Omental fat pad (tissue), 4 donors: ENCODE measurements at places on chromosomes 2 and 18.
A peak's percentile ranks its signal among the peaks of the same experiment; 100 is the strongest.

GRCh38 chr2:31828891-31829290 lies 181.9 kb downstream of the MEMO1 start:
- DNase-seq: no peak

DNA sequence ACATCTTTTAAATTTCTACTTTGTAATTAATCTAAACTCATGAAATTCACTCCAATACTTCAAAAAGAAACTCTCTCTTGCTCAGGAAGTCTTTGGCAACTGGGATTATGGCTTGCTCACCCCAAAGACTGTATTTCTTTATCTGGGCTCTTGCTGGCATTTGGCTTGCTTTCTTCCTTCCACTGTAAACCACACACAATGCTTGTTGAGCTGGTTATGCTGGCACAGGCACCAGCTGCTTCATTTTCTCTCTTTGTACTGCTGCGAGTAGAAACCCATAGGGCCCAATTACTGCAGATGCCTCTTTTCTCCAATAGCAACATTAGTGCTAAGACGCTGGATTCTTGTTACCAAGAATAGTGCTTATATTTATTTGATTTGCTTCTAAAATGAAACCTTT lies 51.4 kb downstream of the SLC38A11 start:
- DNase-seq: no peak

GRCh38 chr2:128348701-128349100 lies 30.0 kb upstream of the HS6ST1 start:
- DNase-seq: no peak

GRCh38 chr2:20013126-20013849 lies 820 bp upstream of the MATN3 start:
- DNase-seq: no peak

DNA sequence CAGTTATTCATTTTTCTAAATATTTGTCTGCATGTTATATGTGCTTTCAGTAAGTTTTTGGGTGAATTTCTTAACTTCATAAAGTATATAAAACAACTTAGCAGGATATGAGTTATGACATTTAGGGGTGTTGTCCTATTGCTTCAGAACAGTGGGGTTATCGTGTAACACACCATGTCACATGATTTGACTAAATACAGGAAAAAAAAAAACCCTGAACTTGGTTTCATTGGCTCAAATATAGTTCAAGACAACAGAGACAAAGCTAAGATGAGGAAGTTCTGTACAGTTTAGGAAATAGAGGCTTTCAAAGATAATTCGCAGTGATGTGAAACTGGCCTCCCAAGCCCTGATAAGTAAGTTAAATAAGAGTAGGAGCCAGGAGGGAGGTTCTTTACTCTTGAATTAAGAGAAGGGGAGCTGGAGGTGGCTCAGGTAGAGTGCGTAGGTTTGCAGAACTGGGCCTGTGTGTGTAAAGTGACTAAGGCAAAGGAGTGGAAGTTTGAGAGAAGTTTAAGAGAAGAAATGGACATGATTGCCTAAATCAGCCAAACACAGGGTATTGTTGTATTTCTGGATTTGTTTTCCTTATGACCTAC lies 53.9 kb downstream of the LIMS1 start:
- DNase-seq: no peak

- DNase-seq: no peak
These were observed 35.4 kb upstream of the EN1 start for GRCh38 chr2:118882693-118883336.

DNA sequence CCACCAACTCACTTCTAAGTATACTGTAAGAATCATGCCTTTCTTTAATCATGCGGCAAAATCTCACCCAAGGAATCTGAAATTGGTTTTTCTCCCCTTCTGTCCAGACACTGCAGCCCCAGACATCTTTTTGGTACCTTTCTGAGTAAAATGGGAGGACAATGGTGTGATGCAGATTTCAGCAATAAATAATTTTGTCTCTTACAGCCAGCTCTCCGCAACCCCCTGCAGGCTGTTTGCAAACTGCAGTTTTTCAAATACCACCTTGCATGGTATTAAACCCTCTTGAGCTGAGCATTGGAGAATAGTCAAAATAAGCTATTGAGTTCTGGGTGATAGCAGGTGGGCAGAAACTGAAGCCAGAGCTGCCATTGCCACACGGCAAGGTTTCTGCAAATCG lies 32.2 kb downstream of the GPR39 start:
- DNase-seq: no peak

DNA sequence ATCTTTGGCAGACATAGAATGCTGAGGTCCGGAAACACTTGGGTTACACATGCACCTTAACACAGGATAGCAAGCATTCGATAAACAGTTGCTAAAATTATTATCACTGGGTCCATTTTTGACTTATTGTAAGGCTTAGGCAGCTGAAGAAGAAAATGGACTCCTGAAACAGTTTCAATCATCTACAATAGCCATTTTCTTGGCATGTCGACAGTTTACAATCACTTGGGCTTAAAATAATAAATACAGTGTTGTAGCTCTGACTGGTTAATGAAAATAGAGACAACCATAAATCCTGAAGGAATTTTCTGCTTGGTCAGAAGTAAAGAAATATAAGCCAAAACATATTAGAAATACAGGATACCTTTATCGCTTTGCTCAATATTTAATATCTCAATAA lies 169.2 kb downstream of the XIRP2 start:
- no peak for DNase-seq

- DNase-seq: peak; percentile 82
These were observed 111.4 kb downstream of the FTCDNL1 start for GRCh38 chr2:199739413-199740110.

DNA sequence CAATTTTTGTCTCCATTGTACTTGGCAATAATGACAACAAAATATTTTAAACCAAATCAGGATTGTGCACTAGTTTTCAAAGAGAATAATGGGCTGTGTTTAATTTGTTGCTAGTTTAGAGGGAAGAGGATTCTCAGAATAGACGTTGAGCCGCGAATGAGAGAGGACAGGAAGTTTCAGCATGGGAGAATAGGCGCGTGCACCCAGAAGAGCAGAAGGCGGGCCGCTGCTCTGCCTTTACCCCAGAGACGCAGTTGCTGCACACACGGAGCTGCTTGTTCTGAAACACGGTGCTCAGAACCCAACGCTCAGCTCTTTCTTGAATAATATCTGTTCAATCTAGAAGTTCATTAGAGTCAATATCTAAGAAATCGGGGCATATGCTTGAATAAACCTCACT lies 223.4 kb downstream of the MYT1L start:
- DNase-seq: no peak

DNA sequence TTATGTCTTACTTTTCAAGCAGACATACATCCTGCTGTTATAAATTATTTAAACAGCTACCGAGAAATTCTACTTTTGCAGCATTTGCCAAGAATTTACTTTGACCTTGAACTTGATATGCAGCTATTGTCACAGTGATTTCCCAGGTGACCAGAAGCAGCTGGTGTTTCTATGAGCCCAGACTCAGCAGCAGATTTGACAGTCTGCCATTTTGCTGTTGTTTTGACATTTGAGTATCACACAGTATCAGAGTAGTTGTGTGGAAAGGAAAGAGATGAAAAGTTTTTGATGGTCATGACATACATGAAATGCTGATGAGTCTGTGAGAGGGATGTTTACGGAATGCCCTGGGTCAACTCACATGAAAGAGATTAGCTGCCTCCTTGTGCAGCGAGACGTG lies 6.6 kb upstream of the CCDC195 start:
- DNase-seq: no peak

DNA sequence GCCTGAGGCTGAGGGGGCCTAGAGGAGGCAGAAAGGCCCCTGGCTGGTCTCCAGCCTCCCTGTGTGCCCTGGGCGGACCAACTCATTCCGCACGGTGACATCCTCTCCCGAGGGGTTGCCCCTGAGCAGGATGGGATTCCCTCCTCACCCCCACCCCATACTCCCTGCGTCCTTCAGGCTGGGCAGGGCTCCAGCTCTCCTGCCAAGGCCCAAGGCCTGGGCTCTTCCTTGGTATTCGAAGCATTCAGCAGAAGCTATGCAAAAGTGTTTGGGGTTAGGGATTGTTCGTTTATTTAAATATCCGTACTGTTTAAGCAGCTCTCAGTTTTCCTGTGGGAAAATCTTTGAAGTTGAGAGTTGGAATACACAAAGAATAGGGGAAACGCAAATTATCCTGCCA lies 113.1 kb upstream of the RAB12 start:
- DNase-seq: no peak
